ENCODE measurements at places on chromosomes 4 and X.
A peak's percentile ranks its signal among the peaks of the same experiment; 100 is the strongest.

- DNase-seq: no peak
Observed at GRCh38 chrX:42220083-42220482, 296.7 kb upstream of the CASK start.

GRCh38 chr4:154989511-154989910 is 208.4 kb downstream of the RBM46 start:
- peak; percentile 13 for DNase-seq

GRCh38 chrX:86369847-86370630 is 221.8 kb downstream of the DACH2 start:
- no peak for DNase-seq

DNA sequence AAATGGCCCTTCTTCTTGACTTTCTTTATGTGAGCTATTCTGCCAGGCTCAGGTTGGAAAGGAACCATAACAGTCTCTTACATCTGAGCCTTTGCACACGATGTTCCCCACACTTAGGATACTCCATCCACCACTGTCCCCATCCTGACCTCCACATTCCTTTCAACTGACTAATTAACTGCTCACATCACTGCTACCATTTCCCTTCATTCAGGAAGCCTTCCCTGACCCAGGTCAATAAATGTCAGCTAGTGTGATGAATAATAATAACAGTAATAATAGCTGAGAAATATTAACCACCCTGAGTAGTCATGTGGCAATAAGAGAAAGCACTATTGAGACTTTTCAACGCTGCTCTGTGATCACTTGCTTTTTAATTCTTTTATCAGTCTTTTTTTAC is 291.7 kb downstream of the KCNIP4 start:
- DNase-seq: no peak

- no peak for DNase-seq
Observed at GRCh38 chr4:186283311-186283710, 17.3 kb downstream of the F11 start.

DNA sequence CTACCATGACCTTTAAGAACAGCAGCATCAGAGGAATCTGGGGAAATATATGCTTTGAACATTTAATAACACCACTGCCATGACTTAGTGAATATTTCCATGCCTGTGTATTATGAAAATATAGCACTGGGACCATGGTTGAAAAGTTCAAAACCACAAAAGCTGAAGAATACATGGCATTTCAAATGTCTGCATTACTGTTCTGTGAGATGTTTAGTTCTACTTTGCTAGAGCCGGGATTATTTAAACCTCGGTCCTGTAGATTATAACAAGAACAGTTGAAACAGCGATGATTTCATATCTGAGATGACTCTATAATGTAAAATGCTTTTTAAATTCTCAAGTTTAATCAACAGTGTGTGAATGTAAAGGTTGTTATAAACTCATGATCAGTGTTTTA is 126.7 kb upstream of the AGA start:
- DNase-seq: no peak

- DNase-seq: no peak
Observed at GRCh38 chr4:128847082-128847724, 37.7 kb downstream of the JADE1 start.

Measured in stromal cell of bone marrow (primary cell).